ENCODE measurements at places on chromosomes 11 and 22.

DNA sequence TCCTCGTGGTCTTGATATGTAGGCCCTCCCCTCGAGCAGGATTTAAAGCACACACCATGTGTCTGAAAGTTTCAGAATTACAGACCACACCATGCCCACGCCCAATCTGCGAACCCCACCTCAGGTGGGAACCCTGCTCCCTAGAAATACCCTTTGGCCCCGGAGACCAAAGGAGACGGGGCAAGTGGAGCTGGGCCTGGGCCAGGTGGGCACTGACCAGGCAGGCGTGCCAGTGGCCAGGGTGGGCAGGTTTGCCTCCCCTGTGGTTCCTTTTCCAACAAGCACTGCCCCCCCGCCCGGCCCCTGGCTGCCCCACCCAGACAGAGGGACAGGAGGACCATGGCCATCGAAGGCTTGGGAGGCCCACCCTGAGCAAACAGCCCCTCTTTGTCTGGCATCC, 400.4 kb downstream of the TBC1D22A start:
- peak; percentile 68 for DNase-seq

DNA sequence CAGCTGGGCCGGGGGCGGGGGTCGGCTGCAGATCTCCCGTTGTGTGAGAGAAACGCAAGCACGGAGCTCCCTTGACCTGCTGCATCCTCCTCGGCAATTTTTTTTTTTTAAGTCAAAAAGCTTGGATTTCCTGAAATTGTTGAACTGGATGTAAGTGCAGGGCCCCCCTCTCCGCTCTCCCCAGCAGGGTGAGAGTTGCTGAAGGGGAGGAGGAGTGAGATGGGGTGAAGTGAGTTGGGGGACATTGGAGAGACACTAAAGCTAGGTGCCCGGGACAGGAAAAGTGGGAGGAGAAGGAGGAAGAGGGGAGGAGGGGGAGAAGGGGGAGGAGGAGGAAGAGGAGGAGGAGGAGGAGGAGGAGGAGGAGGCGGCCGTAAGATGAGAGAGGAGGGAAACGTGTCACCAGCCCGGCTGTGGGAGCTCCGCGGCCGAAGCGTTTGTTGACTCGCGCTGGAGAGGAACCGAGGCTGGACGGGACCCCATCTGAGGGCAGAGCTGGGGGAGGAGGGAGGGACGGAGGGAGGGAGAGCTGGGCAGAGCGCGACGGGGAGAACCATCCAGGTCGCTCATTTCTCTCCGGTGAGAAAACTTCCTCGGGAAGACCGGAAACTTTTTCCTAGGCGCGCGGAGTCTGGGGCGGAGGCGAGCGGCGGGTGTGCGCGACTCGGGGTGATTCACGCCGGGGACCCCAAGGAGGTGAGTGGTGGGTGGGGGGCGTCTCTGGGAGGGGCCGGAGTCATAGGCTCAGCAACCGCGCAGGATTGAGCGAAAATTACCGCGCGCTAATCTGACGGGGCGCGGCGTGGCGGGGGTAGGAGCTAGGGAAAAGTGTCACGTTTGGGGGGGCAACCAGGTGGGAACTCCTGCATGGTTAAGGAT, 80.2 kb downstream of the PRR5L start:
- DNase-seq, result peak; percentile 81

DNA sequence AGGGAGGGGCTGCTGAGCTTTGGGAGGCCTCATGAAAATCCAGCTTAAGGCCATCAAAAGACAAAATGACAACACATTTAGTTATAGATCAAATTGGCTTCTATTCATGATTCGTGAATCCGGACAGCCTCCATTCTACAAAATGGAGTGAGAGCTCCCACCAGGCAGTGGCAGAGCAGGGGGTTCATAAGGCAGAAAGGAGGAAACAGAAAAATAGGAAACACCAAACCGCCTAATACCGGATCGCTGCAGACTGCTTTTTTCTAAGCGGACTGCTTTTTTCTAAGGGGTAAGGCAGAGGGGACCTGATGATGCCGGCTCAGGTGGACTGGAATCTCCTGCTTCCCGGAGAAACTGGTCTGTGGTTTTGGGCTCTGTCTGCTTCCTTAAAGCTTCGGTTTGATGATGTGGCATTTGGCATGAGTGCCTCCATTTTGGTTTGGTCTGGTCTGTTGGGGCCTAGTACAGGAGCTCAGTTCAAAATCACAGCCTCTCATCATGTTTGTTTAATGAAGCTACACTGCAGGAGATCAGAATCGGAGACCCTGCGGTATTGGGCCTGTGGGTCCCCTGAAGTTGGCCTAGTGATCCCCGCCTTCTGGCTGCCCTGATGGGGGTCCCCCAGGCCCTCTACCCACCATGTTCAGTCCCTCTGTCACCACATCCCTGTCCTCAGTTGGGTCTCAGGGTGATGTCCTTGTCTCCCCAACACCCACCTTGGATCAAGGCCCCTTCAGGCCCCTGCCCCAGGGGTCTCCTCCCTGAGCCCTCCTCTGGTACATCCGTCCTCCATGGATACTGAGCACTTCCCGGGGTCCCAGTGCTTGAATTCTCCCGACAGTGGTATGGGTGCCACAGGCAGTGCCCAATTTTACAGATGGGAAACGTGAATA, 1.2 kb downstream of the ALDH3B1 start:
- DNase-seq, result no peak

- no peak for DNase-seq
These were observed 752.8 kb downstream of the OPCML start for GRCh38 chr11:132779497-132779896.

DNA sequence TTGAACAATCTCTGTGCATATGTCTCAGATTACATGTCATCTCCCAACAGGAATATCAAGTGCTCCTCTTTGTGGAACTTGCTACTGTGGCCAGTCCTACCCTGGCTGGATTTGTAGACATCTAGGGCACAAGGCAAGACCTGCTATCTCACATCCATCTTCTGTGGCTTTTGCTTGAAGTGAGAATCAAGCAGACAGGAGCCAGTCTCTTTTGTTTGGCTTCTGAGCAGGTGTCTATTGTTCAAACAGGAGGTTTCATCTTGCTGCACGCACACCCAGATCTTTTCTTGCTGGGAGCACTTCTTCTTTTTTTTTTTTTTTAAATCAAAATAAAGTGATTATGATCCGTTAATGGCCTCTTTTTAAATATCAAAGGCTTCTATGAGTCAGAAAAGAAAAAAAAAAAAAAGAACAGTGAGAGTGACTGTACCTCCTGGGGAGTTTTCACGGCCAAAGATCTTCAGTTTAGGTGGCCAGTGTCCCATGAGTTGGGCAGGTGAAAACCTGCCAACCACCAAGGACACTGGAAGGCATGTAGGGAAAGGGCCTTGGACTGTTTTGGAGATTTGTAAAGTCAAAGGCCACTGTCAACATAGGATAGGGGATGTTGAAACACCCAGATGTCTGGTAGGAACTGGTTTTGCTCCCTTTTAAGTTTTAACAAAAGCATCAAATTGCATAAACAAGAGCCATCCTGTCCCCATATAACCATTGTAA, 78.1 kb downstream of the CD44 start:
- no peak for DNase-seq

DNA sequence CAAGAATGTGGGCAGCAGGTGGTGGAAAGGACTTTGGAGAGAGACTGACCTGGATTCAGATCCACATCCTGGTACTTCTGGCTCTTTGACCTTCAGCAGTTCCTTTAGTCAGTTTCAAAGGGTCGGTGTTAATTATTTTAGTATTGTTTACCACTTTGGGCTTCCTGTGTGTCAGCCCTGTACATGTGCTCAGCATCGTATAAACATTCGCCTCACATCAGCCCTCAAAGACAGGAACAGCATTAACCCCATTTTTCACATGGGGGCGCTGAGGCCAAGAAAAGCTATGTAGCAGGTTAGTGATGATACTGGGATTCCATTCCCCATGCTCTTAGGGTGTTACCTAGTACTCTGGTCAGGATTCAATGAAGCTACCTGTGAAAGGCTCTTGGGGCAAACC, 72.1 kb upstream of the YWHAH start:
- DNase-seq, result no peak

GRCh38 chr11:1323774-1324173, 14.3 kb upstream of the TOLLIP start:
- DNase-seq, result no peak

DNA sequence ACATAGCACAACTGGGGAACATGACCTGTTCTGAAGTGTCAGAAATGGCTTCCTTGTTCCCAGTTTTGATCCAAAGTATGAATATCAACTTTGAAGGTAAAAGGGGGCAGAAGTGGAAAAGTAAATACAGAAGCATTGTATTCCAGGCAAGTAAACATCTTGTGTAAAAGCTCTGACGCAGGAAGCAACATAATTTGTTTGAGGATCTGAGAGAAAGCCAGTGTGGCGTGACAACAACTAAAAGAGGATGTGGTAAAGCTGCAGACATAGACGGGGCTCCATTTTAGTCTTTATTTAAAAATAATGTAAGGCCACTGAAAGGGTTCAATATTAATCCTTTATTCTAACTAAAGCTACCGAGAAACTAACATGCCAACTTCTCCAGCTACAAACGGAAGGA, 310.2 kb downstream of the DLG2 start:
- no peak for DNase-seq

DNA sequence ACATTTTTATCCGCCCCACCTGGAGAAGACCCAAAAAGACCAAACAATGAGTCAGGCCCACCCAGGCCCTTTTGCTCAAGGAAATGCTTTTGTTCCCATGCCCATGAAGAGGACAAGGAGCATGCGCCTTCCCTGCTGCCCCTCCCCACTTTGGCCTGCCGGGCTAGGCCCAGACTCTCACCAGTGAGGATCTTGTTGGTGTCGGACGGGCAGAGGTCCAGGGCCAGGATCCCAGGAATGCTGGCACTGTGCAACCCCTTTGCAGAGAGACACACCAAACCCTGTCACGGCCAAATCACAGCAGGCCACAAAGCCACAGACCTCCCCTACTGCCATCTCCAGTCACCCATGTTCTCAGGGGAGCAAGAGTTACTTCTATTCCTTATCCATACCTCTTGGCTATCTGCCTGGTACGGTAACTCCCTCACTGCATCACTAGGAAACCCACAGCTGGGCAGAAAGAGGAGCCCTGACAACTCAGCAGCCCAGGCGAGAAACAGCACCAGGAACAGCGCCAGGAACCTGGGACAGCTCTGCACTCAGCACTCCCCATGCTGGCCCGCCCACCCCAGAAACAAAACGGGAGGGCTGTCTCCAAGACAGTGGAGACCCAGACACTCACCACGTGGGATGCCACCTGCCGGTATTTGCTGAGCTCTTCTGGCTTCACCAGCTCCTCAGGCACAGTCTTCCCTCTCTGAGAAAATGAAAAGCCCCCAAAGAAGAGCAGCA, 5.5 kb downstream of the PRPF19 start:
- DNase-seq, result no peak

DNA sequence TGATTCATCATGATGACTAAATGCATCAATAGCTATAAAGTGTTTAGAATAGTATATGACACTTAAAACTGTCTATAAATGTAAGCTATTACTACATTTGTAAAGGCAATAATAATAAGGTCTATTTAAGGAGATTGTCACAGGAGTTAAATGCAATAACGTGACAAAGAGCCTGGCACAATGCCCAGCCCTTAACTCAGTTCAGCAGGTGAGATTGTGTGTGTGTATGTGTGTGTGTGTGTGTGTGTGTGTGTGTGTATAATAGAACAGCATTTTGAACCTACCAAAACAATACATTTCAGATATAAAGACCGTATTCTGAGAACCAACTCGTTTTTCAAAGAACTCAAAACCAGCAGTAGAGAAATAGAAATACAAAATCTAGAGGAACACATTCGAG, 177.5 kb downstream of the MYO18B start:
- DNase-seq, result no peak

DNA sequence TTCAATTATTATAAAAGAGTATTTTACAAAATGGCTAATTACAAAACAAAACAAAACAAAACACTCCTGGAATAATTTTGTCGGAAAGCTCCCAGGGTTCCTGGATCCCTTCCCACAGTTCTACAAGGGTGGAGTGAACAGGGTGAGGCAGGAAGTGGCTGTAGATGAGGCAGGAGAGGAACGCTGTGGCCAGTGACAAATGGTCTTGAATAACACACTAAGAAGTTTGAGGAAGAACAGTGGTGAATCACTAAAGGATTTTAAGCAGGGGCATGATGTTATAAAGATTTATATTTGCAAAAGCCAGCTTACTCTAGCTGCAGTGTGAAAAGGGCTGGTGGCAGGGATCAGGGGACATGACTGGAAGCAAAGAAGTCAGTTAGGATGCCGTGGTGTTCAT, 33.8 kb upstream of the APOA1 start:
- DNase-seq, result no peak

- no peak for DNase-seq
These were observed 7.9 kb upstream of the CTSC start for GRCh38 chr11:88345408-88345807.

GRCh38 chr11:34143048-34143447, 37.6 kb downstream of the NAT10 start:
- DNase-seq, result peak; percentile 58

- no peak for DNase-seq
These were observed 524 bp upstream of the SLC1A2 start for GRCh38 chr11:35419830-35420333.

- DNase-seq, result peak; percentile 59
These were observed 1.8 kb downstream of the TMEM179B start for GRCh38 chr11:62788991-62789390.

DNA sequence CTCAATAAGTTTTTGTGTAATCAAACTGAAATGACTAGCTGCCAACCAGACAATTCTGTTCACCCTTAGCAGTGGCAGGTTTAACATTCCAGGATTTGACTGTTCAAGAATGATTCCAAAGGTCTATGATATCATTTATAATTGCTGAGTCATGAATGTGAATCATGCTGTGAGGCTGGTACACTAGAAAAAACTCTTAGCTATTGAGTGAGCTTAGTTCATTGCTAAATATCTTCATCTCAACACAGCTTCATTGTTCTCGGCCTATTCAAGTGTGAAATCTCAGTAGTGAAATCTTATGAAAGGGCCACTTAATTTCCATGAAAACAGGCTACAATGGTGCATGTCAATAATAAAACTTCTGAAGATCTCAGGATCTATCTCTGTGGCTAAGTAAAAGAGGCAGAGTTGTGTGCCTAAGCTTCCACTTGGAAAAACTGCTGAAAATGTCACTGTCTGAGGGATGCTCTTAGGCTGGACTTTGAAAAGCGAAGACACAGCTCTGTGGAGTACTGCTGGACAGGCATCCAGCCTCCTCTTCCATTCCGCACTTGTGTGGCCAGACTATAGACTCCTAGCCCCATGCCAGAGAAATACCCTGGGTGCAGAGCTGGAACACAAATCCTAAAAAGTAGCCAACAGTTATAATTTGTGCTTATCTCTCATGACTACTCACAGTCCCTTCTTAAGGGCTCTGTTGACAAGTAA, 12.8 kb downstream of the AQP11 start:
- no peak for DNase-seq

DNA sequence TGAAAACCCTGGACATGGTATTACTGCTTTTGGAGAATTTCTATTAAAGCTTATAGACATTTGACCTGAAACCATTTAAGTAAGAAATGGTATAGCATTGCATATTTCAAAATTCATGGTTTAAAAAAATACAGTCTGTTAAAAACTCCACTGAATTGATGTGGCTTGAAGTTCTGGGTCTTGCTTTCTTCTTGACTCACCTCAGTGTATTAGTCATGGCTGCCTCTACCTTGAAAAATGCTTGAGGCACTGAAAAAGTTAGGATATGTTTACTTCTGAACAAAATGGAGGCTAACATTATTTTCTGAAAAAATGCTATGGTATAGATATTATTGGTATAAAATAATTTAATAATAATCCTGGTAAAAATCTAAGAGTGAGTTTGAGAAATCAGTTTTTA, 349.2 kb downstream of the AASDHPPT start:
- no peak for DNase-seq
